ENCODE measurements at places on chromosomes 7 and 10. TPM values are rescaled to one million over a fixed set of nuclear protein-coding genes. Genes with fewer than 3 reads are reported as not detected.

GRCh38 chr10:132385721-132386418, 11.1 kb upstream of the PWWP2B start:
- no peak overlapping the region for H3K4me3 ChIP-seq
- no peaks in the 10 kb centered on the region for H3K36me3 ChIP-seq
- H3K4me1 ChIP-seq: peaks cover 5% of the 10 kb centered on the region
- no peaks in the 10 kb centered on the region for H3K27me3 ChIP-seq
- DNase-seq: no peak

DNA sequence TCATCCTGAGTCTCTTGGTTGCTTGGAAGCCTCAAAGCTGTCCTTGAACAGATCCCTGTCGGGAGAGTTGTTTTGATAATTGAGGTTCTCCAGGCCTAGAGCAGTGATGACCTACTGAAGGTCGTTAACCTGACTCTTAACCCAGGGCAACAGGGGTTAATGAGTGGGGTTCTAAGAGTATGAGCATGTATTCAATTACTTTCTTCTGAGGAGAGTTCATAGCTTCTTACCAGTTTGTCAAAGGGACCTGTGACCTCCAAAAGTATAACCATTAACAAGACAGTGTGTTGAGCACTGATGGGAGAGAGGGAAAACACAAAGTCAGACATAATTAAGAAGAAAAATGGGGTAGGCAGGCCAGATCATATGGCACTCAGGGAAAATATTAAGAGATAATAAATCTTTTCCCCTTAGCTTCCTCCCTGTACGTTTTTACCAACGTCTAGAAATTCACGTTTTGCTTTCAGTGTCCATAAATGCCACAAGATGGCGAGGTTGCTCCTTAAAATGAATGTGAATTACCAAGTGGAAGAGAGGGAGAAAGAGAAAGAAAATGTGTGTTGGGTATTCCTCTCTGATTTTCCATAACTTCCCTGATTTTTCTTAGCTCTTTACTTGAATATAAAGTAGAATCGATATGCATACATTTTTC, 97.6 kb downstream of the SUGCT start:
- H3K4me1 ChIP-seq: peaks cover 5% of the 10 kb centered on the region
- H3K27ac ChIP-seq: no peak overlapping the region
- no peaks in the 10 kb centered on the region for H3K27me3 ChIP-seq
- DNase-seq: peak; percentile 11
- H3K36me3 ChIP-seq: no peaks in the 10 kb centered on the region

- H3K4me1 ChIP-seq: no peaks in the 10 kb centered on the region
- DNase-seq: no peak
- H3K36me3 ChIP-seq: no peaks in the 10 kb centered on the region
- H3K27ac ChIP-seq: no peak overlapping the region
- H3K4me3 ChIP-seq: no peak overlapping the region
- no peaks in the 10 kb centered on the region for H3K27me3 ChIP-seq
These were observed 137.1 kb downstream of the OAT start for GRCh38 chr10:124281666-124282065.

DNA sequence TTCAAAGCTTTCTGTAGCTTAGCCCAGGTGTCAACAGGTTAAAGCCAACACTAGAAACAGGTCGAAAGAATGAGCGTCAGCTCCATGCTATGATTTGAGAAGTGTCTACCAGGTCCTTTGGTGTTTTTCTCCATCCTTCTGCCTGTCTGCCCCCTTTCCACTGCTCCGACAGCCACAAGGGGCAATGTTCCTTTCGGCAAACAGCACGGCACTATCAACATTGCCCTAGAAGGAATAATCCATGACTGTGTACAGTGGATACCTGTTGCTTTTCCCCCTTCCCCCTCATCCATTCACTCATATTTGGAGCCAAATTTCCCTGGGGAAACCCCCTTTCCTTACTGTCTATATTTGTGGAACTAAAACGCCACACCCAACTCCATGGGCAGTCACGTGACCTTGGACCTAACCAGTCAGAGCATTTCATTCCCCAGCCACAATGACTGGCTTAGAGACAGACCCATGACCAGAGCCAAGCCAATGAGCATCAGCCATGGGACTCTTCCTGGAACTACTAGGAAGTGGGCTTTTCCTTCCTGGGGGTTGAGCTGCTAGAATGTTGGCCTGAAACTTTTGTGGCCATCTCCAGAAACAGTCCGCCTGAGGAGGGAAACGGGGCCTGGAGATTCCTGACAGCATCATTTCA, 51.5 kb downstream of the AFAP1L2 start:
- peaks cover 4% of the 10 kb centered on the region for H3K27me3 ChIP-seq
- H3K4me1 ChIP-seq: no peaks in the 10 kb centered on the region
- H3K36me3 ChIP-seq: no peaks in the 10 kb centered on the region
- H3K27ac ChIP-seq: no peak overlapping the region
- DNase-seq: no peak

DNA sequence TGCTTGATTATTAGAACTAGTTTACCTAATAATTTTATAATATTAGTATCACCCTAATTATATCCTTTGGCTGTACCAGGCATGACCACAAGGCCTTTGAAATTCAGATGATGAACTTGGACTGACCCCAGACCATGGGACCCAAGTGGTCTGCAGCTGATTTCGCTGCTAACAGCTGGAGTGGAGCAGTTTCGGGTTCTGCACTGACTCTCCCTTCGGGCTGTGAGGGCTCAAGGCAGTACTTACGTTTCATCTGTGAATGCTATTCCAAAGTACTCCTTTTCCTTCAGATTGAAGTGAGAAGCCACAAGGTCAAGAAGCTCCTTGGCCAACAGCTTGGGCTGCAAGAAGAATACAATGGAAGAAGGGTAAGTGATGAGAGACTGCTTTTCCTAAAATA, 223.8 kb downstream of the PRPF18 start:
- no peak overlapping the region for H3K4me3 ChIP-seq
- H3K36me3 ChIP-seq: no peaks in the 10 kb centered on the region

DNA sequence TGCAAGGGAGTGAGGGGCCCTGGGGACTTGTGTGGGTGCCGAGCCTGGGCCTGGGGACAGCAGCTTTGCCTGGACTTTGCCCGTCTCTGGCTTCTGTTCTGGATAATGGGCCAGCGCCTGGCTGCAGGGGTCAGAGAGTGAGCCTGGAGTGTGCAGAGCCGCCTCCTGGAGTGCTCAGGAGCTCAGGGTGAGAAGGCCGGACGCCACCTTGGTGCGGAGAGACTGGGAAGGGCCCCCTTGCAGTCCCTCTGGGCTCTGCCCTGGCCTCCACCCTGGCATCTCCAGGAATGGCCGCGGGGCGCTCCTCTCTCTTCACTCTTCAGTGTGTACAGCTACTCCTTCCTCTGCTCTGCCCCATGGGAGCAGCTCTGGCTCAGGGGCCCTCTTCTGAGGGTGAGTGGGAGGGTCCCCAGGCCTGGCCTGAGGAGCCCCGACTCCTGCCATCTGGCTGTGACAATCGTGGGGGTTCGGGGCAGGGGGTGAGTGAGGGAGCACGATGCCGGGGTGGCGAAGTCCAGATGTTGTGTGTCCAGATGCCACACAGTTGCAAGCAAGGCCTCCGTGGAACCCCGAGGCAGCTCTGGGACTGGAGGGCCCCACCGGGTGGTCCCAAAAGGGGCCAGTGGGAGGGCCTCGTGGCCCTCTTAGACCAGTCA, 187.1 kb downstream of the DNAJB6 start:
- no peak overlapping the region for H3K27ac ChIP-seq
- no peak overlapping the region for H3K4me3 ChIP-seq
- no peaks in the 10 kb centered on the region for H3K4me1 ChIP-seq
- DNase-seq: no peak

DNA sequence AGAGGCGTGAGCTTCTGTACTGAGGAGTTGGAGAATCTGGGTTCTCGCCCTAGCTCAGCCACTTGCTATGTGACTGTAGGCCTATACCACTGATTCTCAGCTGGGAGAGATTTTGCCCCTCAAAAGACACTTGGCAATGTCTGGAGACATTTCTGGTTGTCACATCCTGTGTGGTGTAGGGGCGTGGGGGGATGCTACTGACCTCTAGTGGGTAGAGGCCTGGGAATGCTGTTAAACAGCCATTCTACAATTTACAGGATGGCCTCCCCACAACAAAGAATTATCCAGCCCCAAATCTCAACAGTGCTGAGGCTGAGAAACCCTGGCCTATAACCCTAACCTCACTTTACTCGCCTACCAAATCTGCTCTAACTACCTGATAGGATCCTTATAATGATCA, 58.8 kb upstream of the GAD2 start:
- no peak for DNase-seq
- H3K36me3 ChIP-seq: no peaks in the 10 kb centered on the region
- no peak overlapping the region for H3K4me3 ChIP-seq
- peaks cover 11% of the 10 kb centered on the region for H3K27me3 ChIP-seq
- H3K4me1 ChIP-seq: no peaks in the 10 kb centered on the region

Gene NPFFR1
- not detected for total RNA-seq

All from activated CD4-positive, alpha-beta T cell treated with anti-CD3 and anti-CD28 coated beads for 36 hours (primary cell).